Stimulated activated CD4-positive, alpha-beta T cell treated with anti-CD3 and anti-CD28 coated beads, Interleukin-12 subunit alpha, Interleukin-12 subunit beta, amount 100 ng/mL, for 48 hours (primary cell): ENCODE measurements at places on chromosomes 6 and 20.
A peak's percentile ranks its signal among the peaks of the same experiment; 100 is the strongest.

DNA sequence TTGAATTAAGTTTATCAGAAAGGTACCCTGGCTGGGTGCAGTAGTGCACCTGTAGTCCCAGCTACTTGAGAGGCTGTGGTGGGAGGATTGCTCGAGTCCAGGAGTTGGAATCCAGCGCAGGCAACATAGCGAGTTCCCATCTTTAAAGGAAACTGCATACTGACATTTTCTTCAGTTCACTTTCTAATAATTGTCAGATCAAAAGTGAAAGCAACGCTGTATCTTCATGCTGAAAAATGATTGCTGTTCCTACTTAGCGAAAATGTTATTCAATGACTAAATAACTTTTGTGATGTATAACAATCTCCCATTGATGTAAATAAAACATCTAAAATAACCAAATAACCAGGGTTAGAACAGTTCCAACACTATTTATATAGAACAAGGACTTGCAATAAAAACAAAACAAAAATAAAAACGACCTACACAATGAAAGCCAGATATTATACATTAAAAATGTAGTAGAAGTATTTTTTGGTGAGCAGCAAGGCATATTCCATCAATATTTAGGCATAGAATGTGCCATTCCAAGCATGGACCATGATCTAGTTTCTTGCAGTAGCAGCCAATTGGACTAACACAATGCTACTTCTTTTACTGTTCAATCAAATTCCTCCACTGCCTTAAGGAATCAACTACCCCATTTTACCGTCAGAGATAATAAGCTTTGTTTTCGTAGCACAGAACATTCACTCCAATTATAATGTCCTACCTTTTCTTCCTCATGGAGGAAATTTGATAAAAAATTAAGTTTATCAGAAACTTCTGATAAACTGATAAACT is 1.5 kb downstream of the LATS1 start:
- no peak for DNase-seq

GRCh38 chr6:27700337-27700736 is 211.9 kb downstream of the OR2B2 start:
- no peak for DNase-seq

GRCh38 chr6:18265787-18266522 is 1.6 kb upstream of the DEK start:
- DNase-seq, result no peak

GRCh38 chr20:21286775-21287174 is 16.4 kb upstream of the XRN2 start:
- DNase-seq, result no peak

- no peak for DNase-seq
Observed at GRCh38 chr6:68778356-68779020, 143.4 kb downstream of the ADGRB3 start.

DNA sequence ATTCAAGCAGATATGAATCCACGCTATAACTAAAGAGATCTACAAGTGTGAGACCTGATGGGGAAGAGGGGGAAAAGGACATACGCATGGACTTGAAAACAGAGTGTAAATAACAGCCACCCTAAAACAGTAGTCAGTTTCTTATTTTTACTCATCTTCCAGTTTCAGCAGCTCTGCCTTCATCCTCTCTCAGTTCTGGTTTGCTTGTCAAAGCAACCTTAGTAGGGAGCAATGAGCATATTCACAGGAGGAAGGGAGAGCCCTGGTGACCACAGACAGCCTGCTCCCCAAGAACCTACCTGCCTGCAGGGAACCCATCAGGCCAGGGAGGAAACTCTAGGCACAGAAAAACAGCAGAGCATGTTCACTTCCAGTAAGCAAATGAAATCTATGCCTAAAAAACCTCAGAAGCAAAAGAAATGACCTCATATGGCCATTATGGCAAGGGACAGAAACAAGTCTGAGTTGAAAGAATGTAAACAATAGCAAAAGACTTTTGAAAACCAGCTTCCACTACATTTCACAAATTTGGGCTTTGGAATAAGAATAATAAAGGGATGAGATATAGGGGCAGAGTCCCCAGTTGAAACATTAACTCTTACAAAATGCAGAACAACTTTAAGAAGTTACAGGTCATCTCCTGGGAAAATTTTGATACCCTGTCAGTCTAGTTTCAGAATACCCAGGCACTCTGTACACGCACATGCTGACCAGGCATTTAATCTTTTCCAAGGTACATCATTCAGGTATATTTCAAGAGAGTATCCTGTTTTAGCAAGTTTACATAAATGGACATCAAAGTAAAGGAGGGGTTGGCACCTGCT is 120.8 kb upstream of the BCLAF1 start:
- no peak for DNase-seq

DNA sequence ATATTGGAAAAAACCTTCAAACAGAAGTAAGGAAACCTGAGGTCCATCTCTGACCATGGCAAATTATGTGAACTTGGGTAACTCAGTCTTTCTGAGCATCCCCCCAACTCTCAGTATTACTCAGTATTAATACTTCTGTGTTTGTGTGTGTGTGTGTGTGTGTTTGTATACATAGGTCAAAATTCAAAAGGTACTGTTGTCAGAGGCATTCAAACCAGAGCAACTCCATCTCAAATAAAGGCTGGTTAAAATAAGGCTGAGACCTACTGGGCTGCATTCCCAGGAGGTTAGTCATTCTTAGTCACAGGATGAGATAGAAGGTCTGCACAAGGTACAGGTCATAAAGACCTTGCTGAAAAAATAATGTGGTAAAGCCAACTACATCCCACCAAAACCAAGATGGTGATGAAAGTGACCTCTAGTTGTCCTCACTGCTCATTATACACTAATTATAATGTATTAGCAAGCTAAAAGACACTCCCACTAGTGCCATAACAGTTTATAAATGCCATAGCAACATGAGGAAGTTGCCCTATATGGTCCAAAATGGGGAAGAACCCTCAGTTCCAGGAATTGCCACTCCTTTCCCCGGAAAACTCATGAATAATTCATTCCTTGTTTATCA is 33.3 kb upstream of the SLC22A16 start:
- no peak for DNase-seq

GRCh38 chr6:93474733-93475179 is 55.4 kb upstream of the EPHA7 start:
- DNase-seq, result no peak

DNA sequence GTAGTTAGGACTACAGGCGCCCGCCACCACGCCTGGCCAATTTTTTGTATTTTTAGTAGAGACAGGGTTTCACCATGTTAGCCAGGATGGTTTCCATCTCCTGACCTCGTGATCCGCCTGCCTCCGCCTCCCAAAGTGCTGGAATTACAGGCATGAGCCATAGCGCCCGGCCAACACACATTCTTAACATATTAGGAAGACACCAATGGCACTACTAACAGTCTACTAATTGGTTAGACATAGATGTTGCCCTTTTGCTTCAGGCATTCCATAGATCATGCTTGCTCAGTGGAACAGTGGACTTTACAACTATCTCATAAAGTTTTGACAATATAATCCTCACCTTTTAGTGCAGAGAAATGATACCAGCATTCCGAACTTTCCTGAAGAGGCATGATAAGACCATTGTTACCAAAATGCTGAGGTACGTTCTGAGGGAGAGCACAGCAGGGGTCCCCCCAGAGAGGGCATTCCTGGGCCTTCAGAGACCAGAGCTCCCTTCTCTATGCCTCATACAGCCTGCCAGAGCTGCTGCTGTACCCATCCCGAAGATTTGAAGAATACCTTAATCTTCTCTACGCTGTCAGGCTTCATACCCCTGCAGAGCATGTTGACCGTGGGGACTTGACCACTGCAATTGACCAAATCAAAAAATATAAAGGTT is 89.4 kb downstream of the ECT2L start:
- DNase-seq, result no peak

DNA sequence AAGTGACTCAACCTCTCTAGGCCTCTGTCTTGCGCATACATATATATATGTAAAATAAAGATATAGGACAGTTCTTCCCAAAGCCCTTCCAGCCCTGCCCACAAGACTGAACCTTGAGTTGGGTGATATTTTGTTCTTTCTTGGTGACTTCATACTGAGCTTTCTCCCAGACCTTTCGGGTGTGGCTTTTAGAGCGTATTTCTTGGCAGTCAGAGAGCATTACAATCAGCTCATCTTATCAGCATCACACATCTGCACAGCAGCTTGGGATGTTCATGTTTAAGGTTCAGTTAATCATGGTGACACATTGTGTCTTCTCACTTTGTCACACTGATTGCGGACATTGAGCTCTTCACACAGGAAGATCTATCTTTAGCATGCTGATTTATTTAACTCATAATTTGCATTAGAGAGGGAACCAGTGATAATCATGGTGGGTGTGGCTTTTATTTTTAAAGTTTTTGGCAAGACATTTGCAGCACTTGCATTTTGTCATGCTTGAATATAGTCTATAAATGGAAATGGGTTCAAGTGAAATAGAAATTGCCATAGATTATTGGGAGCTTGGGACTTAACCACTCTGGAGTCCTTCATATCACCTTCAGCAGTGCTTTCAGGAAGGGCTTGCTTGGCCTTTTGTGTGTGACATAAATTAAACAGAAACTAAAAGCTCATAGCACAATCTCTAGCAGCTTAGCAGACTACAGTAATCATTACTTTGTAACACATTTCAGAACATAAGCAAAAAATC is 8.3 kb downstream of the KIF3B start:
- DNase-seq, result peak; percentile 50

DNA sequence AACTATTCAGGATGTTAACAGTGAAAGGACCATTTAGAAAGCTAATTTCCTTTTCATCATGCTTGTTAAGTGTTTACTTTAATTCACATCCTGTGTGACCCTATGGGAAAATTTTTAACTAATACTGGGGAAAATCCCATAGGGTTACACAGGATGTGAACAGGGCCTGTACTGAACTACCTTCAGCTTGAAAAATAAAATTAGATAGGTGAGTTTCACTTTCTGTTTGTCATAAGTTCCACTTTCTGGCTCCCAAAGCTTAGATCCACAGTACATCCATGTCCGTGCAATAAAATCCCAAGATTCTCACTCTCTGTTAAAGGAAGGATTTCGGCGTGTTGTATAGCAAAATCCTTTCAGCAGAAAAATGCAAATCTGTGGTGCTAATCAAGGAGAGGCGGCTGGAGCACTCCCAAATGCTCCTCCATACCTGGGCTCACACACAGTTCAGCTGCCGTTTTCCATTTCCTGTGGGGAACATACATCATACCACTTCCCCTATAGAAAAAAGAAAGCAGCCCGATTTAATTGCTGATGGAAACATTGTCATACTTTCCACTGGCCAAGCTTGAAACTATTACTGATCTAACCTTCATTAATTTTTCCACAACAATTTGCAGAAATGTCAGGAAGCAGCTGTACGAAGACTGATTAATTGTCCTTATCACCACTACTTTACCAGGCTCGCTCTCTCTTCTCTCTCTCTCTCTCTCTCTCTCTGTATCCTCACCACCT is 125.2 kb downstream of the HIVEP2 start:
- DNase-seq, result peak; percentile 35

GRCh38 chr6:100775667-100776066 is 105.5 kb downstream of the ASCC3 start:
- DNase-seq, result no peak

DNA sequence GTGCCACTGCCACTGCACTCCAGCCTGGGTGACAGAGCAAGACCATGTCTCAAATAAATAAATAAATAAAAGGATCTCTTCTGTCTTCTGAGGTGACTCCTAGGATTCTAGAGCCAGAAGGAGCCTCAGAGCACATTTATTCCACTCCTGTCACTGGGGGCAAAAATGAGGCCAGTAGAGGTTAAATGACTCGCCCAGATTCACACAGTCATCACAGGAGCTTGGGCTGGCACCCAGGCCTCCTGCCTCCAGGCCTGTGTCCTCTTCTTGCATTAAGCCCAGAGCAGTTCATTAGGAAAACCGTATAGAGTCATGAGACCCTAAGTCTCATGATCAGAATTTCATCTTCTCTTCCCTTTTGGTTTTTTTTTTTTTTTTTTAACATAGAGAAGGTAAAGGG is 243.3 kb downstream of the NRN1 start:
- no peak for DNase-seq

GRCh38 chr6:43869792-43870659 is 100.0 kb downstream of the VEGFA start:
- no peak for DNase-seq

DNA sequence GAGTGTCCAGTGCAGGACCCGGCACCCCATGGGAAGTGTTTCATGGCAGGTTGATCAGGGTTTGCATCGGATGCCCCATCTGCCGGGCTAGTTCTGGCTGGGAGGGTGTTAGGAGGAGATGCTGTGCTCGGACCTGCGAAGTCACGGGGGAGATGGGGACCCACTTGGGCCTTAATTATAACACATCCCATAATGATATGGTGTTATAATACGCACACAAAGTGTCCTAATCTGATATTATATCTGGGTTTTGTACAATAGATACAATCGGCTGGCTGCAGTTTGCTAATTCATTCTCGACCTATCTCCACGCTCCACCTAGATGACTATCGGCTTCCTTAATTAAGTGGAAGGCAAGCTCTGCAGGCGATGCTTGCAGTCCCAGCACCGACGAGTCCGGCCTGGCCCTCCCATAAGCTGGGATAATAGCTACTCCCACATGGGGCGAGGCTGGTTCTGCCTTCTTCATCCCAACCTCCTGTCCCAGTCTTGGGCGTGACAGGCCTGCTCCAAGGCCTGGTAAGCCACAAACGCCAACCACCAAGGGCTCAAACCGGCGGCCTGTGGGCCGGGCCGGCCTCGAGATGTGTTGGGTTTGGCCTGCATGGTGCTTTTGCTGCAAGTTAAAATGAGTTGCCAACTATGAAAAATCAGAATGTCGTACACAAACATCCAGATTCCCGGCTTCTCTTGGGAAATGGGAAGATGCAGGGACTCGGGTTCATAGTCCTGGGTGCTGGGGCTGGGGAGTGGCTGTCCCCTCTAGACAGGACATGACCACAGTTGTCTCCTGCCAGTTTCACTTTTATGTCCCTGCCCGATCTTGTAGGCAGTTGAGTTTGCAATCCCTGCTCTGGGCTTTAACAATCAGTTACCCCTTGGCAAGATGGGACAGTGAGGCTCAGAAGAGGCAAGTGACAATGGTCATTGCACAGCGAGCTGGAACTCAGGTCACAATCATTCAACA is 32.7 kb downstream of the CEBPB start:
- no peak for DNase-seq

GRCh38 chr20:42432496-42433334 is 757.0 kb downstream of the PTPRT start:
- no peak for DNase-seq

GRCh38 chr6:166902211-166902755 is 54.1 kb downstream of the RNASET2 start:
- no peak for DNase-seq

GRCh38 chr6:4318321-4318720 is 182.9 kb upstream of the ECI2 start:
- DNase-seq, result no peak

- DNase-seq, result no peak
Observed at GRCh38 chr20:38722683-38723016, 1.6 kb upstream of the SLC32A1 start.

GRCh38 chr6:32194825-32195651 is 2.6 kb upstream of the GPSM3 start:
- no peak for DNase-seq
